ENCODE measurements at places on chromosomes 2 and 18.

DNA sequence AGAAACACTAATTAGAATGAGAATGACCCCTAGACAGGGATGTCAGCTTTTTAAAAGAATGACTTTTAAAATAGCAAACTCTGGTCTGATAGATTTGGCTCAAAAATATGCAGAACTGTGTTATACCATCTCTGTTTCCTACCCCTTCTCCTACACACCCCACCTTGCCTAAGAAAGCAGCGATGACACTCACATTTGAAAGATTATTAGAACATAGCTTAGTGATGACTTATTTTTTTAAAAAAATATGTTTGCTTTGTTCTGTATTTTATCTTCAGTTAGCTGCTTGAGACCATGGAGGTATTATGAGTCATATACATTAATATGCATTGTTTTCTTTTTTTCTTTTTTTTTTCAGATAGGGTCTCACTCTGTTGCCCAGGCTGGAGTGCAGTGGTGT, 176.7 kb upstream of the TPO start:
- DNase-seq = no peak

- no peak for DNase-seq
These were observed 464.9 kb downstream of the CDH2 start for GRCh38 chr18:27712066-27712465.

- DNase-seq = no peak
These were observed 229.1 kb upstream of the RASGRP3 start for GRCh38 chr2:33247365-33247764.

DNA sequence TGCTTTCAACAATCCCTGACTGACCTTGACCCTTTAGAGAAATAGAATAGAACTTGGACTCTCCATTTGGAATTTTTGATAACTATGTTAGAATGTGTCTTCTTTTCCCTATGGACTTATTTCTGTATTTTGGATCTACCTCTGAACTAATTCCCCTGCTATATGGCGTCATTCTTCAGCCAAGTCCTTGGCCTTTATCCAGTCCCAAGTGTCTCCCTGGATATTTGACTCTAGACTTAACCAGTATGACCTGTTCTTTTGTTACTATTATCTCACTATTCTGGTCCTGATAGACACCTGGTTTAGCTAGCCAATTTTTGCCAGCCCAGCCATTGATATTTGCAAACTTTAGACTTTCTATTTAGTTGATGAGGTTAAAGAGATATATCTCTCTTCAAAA, 186.8 kb downstream of the KCNS3 start:
- DNase-seq = no peak

- no peak for DNase-seq
These were observed 678.6 kb upstream of the CDH2 start for GRCh38 chr18:28855524-28855923.

- DNase-seq = no peak
These were observed 33.7 kb upstream of the NTSR2 start for GRCh38 chr2:11703700-11704099.
